ENCODE measurements at places on chromosomes 6 and 20.

DNA sequence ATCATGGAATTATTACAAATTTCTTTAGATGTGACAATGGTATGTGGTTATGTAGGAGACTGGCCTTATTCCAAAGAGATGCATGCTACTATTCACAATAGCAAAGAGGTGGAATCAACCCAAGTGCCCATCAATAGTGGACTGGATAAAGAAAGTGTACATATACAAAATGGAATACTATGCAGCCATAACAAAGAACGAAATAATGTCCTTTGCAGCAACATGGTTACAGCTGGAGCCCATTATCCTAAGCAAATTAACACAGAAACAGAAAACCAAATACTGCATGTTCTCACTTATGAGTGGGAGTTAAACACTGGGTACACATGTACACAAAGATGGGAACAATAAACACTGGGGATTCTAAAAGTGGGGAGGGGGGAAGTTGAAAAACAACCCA lies 69.7 kb downstream of the NUDT3 start:
- no peak for DNase-seq

DNA sequence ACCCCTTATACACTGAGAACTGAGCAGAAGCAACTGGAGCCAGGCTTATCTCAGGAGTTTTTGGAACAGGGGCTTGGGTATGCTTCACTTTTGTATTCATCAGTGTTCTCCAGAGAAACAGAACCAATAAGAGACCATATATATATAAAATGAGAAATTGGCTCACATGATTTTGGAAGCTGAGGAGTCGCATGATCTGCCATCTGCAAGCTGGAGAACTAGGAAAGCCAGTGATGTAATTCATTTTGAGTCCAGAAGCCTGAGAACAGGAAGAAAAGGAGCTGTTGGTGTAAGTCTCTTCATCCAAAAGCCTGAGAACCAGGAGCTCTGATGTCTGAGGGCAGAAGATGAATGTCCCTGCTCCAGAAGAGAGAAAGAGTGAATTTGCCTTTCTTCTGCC lies 272.0 kb downstream of the SLC35F1 start:
- DNase-seq = no peak

- no peak for DNase-seq
These were observed 397.0 kb downstream of the DOK5 start for GRCh38 chr20:54872440-54872839.

DNA sequence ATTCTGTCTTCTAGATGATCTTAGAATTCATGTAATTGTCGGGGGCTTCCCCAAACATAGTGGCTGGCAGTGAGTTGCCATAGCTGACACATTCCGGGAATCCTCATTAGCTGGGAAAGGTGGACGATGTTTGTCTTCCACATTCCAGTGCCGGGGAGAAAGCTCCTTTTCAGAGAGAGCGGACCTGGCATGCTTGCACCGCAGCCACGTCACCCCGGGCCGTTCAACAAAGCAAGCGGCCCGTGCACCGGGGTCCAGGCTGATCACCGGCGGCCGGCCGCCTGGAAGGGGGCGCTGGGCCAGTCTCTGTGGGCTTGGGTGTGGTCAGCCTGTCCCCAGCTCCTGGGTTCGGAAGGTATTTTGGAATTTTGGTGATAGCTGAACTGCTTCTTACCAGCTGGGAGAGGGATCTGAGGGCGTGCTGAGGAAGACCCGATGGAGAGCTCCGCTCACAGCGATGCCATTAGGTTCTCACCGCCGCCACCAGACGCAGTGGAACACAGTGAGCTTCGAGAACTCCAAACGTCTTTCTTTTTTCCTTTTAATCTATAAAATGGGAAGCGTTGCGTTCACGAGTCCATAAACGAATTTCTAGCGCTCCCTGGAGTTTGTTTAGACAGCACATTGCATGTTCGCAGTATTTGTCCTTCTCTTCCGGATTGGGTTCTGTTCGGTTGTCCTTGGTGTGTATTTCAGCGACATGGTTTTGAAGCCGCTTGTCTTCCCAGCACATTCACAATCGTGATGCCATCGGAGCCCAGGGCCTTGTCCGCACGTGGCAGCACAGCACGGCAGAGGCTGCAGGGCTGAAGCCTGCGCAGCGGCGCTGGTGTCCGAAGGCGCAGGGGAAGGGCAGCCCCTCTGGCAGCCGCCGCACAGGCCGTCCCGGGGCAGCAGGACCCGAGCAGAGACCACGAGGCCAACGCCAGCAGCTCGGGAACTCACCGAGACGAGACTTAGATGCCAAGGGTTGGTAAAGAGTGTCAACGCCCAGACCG lies 557.6 kb downstream of the QKI start:
- DNase-seq = peak; percentile 41

- peak; percentile 73 for DNase-seq
These were observed 600 bp downstream of the SEC63 start for GRCh38 chr6:107957308-107957908.

DNA sequence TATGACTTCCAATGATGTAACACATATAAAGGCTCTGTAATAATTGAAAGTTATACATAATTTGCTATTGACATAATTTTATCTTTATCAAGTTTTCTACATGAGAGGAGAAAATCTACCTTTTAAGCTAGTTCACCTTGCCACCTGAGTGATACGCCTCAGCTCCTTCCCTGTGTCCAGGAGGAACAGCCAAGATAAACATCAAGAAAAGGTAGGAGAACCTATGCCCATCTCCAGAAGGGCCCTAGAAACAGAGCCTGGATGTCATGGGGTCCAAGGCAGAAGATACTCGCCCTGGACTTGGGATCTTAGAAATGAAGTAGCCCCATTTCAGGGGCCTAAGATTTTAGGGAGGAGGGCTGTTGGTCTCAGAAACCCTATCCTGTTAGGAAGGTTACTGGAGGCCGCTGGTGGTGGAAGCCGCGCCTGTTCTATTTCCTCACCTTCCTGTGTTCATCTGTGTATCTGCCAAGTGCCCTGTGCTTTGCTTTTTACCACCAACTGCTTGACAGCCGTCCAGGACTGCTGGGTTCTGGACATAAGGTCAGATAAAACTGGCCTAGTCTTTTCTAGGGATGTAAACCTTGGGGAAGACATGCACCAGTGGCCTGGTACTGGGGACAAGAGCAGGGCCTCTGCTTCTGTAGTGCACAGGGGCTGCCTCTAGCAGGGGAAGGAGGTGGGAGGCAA lies 178.5 kb downstream of the ARID1B start:
- DNase-seq = no peak

- no peak for DNase-seq
These were observed 140.1 kb upstream of the SNX9 start for GRCh38 chr6:157682856-157683481.
